ENCODE measurements at places on chromosomes 4 and X.

DNA sequence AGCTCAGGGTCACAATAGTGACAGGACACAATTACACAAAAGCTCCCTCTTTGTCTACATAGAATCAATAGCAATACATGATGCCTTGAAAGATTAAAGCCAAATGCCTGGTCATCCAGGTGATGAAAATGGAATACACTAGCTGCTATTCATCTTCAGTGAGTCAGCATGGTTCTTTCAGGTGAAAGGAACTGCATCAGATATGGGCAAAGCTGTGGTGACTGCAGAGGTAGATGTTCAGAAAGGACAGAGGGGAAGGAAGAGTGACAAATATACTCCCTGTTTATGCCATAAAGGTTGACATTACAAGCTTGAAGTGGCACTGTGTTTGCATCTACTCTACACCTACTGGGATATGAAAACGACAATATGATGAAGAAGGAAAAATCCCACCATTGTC, 20.0 kb upstream of the FTHL17 start:
- DNase-seq, result no peak

GRCh38 chr4:185082561-185082960, 60.5 kb upstream of the SLC25A4 start:
- no peak for DNase-seq

GRCh38 chr4:147287588-147287890, 193.4 kb upstream of the EDNRA start:
- no peak for DNase-seq

DNA sequence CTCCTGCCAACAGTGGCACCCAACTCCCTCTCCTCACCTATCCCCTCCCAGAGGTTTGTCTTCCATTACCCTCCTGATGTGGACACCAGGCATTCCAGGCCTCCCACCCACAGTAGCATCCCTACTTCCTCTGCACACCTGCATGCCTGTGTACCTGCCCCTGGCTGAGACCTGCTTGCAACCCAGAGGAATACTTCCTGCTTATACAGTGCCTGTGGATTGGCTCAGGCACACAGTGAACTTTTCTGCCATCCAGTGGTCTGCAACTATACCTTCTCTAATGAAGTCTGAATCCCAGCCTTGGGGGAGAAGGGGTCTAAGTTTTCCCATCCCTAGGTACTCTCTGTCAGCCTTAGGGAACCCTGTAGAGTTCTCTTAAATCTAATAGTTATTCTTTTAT, 169.9 kb downstream of the IQCM start:
- DNase-seq, result no peak

DNA sequence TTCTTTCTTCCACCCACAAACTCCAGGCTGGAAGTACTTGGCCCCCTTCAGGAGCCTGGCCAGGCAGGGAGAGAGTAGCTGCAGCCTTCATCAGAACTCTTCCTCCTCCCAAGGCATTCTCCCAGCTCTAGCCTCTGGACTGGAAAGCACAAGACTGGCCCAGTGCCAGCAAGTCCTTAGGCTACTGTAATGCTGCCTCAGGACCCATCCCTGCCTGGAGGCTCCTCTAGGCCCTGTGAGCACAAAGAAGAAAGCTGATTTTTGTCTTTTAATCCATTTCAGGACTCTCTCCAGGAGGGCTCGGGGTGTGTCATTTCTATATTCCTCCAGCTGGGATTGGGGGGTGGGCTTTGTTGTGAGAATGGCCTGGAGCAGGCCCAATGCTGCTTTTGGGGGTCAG, 10.8 kb downstream of the AWAT2 start:
- no peak for DNase-seq
